ENCODE measurements at places on chromosomes 11 and 22.

DNA sequence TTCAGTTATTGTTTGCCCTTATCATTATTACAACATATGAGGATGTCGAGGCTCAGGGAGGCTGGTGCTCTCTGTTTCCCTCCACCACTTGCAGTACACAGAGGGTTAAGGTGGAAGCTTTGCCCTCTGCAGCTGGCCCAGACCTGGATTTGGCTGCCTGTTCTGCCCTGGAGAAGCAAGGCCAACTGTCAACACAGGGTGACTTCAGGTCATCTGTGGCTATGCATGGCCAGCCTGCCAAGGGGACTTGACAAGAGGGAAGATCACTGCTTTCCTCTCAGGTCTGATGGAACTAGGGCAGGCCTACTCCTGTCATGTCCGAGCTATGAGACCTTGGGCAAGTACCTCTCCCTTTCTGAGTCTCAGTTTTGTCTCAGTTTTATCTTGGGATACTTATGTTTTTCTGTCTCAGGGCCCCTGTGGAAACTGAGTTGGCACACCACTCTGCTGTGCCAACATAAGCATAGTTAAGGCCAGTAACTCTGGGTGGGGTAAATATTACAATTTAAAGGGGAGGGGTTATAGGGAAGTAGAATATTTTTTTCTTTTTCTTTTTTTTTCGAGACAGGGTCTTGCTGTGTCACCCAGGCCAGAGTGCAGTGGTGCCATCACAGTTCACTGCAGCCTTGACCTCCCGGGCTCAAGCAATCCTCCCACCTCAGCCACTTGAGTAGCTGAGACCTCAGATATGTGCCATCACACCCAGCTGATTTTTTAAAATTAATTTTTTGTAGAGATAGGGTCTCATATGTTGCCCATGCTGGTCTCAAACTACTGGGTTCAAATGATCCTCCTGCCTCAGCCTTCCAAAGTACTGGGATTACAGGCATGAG, 2.4 kb upstream of the THRSP start:
- peak; percentile 38 for DNase-seq

GRCh38 chr22:46081036-46081830, 69.1 kb upstream of the PPARA start:
- DNase-seq = no peak

DNA sequence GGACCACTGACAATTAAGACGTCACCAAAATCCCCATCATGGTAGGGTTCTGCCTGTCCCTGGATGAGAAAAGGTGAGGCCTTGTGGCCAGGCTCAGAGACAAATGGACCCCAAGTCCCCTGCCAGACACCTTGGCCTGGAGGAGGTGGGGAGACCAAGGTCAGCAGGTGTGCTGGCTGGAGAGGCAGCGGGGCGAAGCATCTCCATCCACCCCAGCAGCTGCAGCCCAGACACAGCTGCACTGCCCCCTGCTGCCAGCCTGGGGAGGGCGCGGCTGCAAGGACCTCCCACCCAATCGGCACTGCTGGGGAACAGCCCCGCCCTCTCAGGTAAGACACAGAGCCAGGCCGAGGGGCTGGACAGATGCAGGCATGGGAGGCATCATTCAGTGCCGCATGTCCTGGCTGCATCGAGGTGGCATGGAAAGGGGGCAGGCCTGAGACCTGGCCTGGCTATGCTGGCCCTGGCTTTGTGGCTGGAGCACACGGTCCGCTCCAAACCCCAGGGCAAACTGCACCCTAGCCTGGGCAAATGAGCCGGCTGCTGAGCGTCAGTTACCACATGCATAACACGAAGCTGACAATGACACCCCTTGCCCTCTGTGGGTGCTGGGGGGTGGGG, 12.2 kb upstream of the MFNG start:
- peak; percentile 62 for DNase-seq

DNA sequence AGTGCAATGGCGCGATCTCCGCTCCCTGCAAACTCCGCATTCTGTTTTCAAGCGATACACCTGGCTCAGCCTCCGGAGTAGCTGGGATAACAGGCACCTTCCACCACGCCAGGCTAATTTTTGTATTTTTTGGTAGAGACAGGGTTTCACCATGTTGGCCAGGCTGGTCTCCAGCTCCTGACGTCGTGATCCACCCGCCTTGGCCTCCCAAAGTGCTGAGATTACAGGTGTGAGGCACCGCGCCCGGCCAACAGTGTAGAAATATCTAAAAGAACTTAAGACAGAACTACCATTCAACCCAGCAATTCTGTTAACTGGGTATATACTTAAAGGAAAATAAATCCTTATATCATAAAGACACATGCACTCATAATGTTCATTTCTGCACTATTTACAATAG, 335.3 kb upstream of the LUZP2 start:
- no peak for DNase-seq

DNA sequence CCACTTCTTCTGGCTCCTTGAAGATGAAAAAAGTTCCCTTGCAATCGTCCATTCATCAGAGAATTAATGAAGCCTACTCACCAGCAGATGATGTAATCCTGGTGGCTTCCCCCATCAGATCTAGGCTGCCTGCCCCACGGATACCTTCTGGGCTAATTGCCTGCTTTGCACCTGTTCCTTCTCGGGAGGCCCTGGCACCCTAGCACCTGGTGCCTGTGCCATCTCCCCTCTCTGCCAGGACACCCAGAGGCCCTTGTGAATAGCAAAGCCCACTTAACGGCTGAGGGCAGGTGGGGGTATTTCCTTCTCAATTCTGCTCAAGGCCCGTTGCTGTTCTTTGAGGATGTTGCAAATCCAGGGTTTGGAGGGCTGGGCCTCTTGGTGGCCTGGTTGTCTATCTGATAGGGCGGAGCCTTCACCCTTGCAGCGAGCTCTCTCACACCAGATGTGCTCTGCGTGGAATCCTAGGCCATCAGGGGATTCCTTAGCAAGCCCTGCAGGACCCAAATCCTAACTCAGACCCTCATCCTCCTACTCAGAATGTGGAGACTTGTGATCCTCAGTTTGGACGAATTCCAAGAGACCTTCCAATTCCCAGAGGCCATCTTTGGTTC, at the start of gene LMO2:
Gene LMO2 (minus strand): TSS at position 363 of the 614 bp plus-strand sequence. CDS start 22,360 bp downstream, outside the sequence.
- peak; percentile 94 for DNase-seq
